ENCODE measurements at places on chromosomes 2 and 18.

DNA sequence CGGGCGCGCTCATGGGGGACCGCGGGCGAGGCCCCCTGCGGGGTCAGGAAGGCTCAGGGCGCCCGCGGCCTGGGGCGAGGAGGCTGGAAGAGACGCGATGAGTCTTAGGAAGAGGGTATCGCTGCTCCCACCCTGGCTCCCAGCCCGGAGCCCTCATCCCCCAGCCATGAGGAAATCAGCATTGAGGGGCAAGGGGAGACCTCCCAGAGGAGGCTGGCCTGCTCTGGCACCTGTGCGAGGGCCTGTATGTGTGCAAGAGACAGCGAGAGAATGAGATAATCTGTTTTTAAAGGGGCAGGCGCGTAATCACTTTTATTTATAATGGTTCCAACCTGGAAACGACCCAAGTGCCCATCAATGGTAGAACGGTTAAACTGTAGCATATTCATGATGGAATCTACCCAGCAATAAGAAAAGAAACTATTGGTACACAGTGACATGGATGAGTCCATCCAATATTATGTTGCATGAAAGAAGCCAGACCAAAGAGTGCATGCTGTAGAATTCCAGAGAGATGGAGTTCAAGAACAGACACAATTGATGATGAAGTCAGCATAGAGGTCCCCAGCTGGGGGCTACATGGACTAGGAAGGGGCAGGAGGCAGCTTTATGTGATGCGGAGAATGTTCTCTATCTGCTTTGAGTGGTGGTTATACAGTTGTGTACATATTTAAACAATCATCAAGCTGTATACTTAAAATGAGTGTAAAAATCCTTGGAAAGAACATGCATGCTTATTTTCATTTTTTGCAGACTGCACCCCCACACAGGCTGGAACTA lies 14.4 kb downstream of the FBXO41 start:
- no peak for DNase-seq

DNA sequence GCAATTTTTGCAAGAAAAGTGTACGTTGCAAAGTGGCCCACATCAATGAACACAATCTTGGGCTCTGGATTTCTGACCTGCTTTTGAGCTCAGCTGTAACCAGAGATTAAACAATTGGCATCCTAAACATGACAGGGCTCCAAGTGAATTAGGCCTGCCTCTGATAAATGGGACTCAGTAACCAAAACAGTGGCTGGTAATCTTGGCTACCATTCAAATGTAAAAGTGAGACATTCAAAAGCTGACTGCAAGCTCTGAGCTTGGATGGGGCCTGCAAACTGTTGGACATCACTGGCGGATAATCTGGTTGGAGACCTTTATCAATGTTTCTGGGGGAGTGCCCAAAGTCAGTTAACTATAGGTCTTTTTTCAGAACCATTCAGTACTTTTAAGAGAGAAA lies 160.7 kb downstream of the RAB3GAP1 start:
- DNase-seq, result no peak

- DNase-seq, result no peak
Observed at GRCh38 chr2:217836901-217837491, 165.8 kb downstream of the TNS1 start.

DNA sequence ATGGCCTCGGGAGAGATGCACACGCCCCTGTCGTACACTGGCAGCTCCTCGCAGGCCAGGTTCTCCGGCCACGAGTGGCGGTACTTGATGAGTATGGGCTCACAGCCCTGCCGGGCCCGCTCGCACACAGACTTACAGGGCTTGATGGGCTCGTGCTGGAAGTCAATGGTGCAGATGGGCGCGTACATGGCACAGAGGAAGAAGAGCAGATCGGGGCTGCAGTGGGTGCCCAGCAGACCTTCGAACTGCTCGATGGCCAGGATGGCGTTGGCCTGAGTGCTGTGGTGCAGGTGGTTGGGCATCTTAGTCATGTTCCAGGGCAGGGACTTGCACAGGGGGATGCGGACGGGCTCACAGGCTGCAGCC lies 359 bp downstream of the FRZB start:
- DNase-seq, result no peak

- DNase-seq, result no peak
Observed at GRCh38 chr18:24914685-24915084, 437.3 kb downstream of the ZNF521 start.

GRCh38 chr18:44826418-44827259 lies 146.0 kb downstream of the SETBP1 start:
- peak; percentile 61 for DNase-seq

Measured in NCI-H524 treated with DMSO at 0.1 percent for 48 hours (cell line).